ENCODE measurements at places on chromosomes 11 and 22.

GRCh38 chr22:20844055-20845037, 14.3 kb downstream of the PI4KA start:
- DNase-seq: no peak

DNA sequence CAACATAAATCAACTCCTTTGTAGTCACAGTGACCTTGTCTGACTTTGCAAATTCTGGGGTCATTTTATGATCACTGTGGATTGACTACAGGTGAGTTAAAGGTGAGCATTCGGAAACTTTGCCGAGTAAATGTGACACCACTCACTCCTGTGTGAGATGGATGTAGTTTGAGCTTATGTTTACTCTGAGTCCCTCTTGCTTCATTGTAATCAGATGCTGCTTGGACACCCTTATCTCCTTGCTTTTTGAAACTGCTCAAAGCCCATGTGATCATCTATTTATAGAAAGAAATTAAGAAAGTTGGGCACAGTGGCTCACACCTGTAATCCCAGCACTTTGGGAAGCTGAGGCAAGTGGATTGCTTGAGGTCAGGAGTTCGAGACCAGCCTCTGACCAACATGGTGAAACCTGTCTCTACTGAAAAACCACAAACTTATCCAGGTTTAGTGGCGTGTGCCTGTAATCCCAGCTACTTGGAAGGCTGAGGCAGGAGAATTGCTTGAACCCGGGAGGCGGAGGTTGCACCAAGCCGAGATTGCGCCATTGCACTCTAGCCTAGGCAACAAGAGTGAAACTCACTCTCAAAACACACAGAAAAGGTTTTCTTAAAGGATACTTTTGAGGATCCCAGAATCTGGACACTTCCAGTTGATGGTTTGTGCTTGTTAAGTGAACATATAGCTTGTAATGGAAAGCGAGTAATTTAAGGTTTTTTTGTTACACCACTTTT, 7.2 kb downstream of the FAM118A start:
- no peak for DNase-seq

GRCh38 chr22:43666457-43666856, 145.6 kb downstream of the EFCAB6 start:
- DNase-seq: no peak

DNA sequence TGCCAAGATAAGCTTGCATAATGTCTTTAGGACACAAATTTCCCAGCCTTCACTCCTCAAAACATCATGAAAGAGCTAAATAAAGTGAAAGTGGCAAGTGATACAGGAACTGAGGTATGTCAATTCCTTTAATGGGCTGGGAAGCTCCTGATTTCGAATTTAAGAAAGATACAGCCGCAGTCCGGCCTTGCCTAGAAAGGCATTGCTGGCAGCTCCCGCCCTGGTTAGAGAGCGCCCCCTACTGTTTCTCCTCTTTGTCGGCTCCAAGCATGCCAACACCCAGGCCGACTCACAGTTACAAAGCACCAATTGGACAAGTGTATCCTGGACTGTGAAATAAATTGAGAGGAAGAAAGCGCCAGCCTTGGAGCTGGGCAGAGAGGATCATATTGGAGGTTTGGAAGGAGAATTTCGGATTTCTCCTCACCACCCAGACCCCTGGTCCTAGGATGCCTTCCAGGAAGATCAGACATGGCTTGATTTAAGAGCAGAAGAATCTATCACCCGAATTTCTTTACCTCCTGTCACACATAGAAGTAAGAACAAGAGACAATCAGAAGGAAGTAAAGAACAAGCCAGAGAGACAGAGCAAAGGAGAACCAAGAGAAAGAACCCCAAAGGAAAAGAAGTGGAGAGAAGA, 84.0 kb downstream of the FAM76B start:
- peak; percentile 68 for DNase-seq

DNA sequence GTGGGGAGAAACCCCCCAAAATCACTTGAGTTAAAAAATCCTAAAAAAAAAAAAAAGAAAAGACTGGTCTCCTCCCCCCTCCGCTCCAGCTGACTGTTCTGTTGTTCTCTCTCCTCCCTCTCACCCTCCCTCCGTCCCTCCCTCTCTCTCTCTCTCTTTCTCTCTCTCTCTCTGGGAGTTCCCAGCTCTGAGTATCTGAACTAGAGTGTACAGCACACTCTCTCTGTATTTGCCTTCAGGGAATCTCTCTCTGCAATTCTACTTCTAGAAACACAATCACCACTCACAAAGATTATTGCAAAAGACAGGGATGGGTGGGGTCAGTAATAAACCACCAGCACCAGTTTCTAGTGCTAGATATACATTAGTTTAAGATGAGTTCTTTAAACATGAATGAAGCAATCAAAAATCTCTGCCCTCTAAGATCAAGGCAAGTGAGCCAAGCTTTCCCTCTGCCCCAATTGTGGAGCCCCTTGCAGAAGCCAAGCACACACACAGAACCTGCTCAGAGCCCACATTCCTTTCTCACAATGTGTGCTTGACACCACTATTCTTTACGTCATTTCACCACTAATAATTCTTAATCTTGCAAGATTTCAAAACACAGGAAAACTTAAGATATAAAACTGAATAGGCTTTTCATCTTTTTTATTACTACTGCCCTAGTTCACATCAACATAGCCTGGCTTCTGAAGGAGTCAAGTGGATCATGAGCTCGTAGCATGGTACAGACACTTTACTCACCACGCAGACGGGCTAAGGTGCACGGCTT, 133.5 kb downstream of the RBFOX2 start:
- peak; percentile 34 for DNase-seq

GRCh38 chr11:102111011-102111786, 952 bp downstream of the YAP1 start:
- peak; percentile 30 for DNase-seq

DNA sequence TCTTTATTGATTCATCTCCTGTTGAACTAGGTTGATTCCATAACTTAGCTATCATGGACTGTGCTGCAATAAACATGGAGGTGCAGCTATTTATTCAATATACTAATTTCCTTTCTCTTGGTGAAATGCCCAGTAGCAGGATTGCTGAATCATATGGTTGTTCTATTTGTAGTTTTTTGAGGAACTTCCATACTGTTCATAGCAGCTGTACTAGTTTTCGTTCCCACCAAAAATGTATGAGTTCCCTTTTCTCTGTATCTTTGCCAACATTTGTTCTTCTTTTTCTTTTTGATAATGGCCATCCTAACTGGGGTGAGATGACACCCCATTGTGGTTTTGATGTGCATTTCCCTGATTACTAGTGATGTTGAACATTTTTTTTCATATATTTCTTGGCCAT, 87.2 kb upstream of the NAV2 start:
- no peak for DNase-seq

DNA sequence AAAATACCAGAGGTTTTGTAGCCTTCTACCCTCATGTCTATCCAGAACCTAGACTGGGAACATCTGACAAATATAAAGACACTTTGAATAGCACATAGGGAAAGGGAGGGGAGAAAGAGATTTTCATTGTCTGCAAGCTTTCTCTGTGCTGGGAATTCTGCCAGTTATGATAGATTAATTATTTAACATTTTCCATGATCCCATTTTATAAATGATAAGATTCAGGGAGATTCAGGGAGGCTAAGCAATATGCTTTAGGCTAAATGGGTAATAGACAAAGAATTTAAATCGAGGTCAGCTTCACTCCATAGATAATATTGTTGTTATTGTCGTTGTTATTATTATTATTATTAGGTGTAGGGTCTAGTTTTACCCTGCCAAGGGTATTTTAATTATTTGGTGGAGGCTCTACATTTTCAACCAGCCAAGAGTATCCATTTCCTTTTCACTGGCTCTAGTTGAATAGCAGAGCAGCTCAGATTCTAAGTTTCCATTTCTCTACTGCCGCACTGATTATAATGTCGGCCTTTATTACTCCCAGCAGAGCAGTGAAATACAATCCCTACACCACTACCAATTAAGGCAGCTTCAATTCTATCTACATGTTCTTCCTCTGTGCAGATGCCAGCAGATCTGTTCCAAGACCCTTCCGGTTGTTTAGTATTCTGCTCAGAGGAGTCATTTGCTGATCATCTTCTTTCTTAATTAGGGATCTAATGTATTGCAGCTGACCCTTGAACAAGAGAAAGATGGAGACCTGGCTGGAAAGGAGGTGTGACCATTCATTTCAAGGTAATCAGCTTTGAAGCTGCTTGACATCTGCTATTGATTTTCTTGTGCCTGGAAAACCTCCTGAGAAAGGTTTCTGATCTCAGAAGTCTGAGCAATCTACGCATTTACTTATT, 23.8 kb upstream of the SYN3 start:
- no peak for DNase-seq

GRCh38 chr11:29328961-29329441, 687.8 kb downstream of the KCNA4 start:
- no peak for DNase-seq

- DNase-seq: no peak
Measured at GRCh38 chr11:17076517-17077239, 789 bp downstream of the RPS13 start.

DNA sequence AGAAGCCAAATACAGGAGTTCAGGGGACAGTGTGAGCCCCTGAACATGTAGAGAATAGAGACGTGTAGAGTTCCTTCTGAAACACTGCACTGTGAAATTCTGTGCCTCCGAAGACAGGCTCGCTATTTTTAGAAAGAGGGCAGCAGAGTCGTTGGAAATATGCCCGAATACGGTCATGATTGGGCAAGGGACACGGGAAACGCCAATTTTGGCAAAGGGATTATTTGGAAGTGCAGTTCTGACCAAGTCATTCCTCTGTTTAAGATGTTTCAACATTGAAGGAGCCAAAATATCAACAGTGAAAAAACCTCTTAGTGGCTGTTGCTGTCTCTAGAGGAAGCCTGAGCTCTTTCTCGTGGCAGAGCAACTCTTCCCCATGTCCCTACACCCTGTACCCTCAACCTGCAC, 9.5 kb upstream of the CBX6 start:
- DNase-seq: no peak

GRCh38 chr11:62705413-62705812, 1.8 kb downstream of the BSCL2 start:
- no peak for DNase-seq

DNA sequence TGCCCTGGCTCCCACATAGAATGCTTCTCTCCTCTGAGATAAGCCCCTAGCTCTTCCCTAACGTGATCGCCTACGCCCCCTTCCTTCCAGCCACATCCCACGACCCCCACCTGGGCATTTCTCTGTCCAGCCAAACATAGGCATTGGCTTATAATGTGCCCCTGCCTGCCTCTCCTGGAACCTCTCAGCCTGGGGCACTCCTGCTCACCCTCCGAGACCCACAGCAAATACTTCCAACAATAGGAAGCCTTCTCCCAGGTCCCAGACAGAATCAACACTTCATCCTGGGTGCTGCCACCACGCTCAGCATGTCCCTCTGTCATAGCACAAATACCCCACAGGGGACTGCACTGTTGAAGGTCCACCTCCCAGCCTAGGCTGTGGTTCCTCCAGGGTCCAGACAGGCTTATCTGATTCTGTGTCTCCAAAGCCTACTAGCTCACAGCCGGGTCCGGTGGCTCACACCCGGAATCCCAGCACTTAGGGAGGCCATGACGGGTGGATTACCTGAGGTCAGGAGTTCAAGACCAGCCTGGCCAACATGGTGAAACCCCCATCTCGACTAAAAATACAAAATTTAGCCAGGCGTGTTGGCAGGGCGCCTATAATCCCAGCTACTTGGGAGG, 24.2 kb upstream of the TMPRSS4 start:
- no peak for DNase-seq

DNA sequence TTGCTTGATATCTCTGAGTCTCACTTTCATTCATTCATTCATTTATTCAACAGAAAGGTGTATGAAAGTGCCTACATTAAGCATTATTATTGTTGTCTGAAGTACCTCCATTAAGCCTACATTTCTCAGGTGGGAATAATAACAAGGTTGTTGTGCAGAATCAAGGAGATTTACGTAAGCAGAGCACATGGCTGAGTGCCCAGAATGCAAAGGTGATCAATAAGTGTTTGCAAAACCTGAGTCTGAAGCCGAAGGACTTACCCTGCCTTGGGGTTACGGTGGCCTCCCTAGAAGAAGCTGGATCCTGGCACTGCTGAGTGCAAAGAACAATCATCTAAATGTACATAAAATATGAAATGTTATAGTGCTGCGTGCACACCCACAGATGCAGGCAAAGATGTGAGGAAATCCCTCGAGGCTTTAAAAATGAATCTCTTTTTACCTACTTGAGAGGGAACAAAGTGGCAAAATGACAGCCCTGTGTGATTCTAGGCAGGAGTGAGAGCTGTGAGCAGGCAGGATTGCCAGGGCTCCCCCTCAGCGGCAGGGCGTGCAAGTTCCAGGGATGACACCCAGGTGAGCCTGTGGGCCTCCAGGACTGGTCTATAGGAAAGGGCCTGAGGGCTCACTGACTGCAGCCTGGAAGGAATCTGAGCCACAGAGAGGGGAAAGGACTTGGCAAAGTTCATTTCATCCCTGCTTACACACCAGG, 133.1 kb upstream of the TBCEL start:
- no peak for DNase-seq

- DNase-seq: no peak
Measured at GRCh38 chr11:45142241-45143055, 4.0 kb upstream of the PRDM11 start.

GRCh38 chr11:134045799-134046635, 22.9 kb upstream of the JAM3 start:
- DNase-seq: no peak

DNA sequence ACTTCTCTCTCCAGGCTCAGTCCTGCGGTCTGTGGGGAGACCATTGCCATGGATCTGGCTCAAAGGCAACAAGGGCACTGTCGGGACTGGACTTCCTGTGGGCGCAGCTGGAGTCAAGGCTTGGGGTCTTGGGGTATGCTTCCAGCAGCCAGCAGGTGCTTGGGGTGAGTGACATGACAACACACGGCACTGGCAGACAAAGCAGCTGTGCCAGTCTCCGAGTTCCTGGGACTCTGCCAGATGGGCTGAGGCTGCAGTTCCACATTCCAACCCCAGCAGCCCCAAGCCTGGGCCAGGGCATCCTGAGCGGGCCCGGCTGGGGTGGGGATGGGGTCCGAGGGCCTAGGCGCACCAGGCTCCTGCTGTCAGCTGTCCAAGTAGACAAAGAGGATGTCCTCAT, 12.3 kb downstream of the GUCD1 start:
- DNase-seq: no peak
